HCT116 (cell line): ENCODE measurements at places on chromosomes 3 and 15. TPM values are rescaled to one million over a fixed set of nuclear protein-coding genes. Genes with fewer than 3 reads are reported as not detected.

DNA sequence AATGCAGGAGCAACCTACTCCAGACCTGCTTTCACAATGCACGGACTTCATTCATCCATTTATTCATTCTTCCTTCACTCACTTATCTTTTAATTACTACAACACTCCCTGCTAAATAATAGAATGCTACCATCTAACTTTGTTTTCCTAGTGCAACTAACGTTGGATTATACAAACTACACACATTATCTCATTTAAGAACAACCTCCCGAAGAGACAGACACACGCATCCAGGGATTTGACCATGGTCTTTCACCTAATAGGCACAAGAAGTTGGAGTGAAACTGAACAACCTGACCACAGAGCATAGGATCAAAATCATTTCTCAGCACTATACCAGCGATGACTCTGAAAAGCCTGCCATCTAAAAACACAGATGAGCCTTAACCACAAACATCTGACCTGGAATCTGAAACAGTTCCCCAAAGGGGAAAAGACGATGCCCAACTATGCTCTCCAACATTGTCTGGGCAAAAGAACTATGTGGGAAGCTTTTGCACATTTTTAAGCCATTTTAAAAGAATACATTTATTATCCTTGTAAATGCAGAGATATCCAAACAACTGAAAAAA is 21.0 kb downstream of the ZNF385D start:
- H3K36me3 ChIP-seq, result no peaks in the 10 kb centered on the region
- H3K4me1 ChIP-seq, result no peaks in the 10 kb centered on the region
- H3K4me3 ChIP-seq, result no peak overlapping the region

Gene LRRC2
- not detected for total RNA-seq

GRCh38 chr3:149965278-149965677 is 5.4 kb downstream of the PFN2 start:
- peaks cover 17% of the 10 kb centered on the region for H3K36me3 ChIP-seq
- no peak overlapping the region for H3K27ac ChIP-seq
- H3K27me3 ChIP-seq, result no peaks in the 10 kb centered on the region
- no peak overlapping the region for H3K4me3 ChIP-seq

DNA sequence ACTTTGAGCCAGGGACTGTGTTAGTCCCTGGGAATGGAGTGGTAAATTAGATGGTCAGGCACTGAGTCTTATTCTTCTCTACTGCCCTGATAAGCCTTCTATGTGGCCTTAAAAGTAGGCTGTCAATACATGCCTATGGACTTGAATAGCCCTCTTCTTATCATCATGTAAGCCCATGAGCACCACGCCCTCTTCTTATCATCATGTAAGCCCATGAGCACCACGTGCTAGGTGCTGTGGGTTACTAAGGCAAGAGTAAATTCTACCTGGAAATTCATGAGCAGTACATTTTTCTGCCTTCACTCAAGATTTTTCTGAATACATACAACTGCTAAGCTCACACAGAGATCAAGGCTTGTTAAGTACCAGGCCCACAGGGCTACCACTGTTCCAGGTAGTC is 68.5 kb downstream of the DHX30 start:
- DNase-seq, result no peak
- no peak overlapping the region for H3K27ac ChIP-seq
- no peaks in the 10 kb centered on the region for H3K27me3 ChIP-seq
- no peaks in the 10 kb centered on the region for H3K4me1 ChIP-seq

Gene PCOLCE2
- total RNA-seq, result 4.4 TPM

Gene GRM7
- not detected for total RNA-seq

- H3K4me3 ChIP-seq, result peak overlapping the region; percentile 75
- H3K27me3 ChIP-seq, result no peaks in the 10 kb centered on the region
- peak overlapping the region; percentile 95 for H3K27ac ChIP-seq
These were observed 781 bp upstream of the DPH6 start for GRCh38 chr15:35546511-35547381.

- no peaks in the 10 kb centered on the region for H3K27me3 ChIP-seq
- H3K4me3 ChIP-seq, result peak overlapping the region; percentile 84
- H3K27ac ChIP-seq, result peak overlapping the region; percentile 12; the same call in 1 of the 2 replicates
- H3K4me1 ChIP-seq, result peaks cover 23% of the 10 kb centered on the region
- DNase-seq, result no peak
These were observed 725 bp upstream of the SCAMP2 start for GRCh38 chr15:74873756-74874424.
